ENCODE measurements at places on chromosomes 7 and 10.

DNA sequence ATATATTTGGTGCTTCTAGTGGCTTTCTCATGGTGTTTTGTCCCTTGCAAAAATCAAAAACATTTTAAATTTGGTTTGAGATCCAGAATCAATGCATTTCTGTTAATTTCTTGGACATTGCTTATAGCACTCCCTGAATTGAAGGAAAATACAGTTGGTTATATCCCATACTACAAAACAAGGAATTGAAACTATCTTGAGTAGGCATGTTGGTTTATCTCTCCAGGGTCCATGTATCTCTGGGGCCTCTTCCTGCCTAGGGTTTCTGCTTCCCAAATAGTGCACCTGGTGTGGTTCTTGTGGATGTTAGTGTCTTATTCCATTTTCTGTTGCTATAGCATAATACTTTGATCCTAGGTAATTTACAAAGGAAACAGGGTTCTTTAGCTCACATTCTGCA, 212.4 kb downstream of the CAMK1D start:
- DNase-seq, result no peak

GRCh38 chr10:25865267-25865666, 68.8 kb upstream of the MYO3A start:
- no peak for DNase-seq

DNA sequence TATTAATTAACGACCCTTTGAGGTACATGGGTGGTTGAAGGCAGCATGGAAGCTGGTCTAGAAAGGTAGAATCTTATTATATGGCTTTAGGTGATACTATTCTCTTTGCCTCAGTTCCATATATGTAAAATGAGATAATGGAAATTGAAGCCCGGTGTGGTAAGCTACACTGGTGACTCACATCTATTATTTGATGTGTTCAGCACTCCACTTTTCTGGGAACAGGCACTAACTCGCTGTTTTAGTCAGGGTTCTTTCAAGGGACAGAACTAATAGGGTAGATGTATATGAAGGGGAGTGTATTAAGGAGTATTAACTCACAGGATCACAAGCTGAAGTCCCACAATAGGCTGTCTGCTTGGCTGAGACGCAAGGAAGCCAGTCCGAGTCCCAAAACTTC, 4.4 kb upstream of the TRUB1 start:
- no peak for DNase-seq

DNA sequence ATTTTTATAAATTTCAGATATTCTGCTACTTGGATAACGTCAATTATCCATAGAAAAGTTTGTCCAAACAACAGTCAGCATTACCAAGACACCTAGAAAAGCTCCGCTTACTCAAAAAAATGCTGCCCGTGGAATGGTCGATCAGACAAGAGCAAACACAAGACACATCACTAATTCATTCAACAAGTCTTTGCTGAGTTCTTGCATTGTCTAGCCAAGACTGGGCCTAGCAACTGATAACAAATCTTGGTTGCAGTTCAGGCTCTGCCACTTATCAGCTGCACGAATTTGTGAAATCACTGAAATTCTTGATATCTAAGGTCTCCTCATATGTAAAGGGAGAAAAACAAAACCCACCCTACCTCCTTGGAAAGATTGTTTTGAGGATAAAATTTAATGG, 168.3 kb downstream of the AKR1D1 start:
- no peak for DNase-seq

GRCh38 chr10:124903111-124903510, 38.8 kb upstream of the ZRANB1 start:
- DNase-seq, result no peak

DNA sequence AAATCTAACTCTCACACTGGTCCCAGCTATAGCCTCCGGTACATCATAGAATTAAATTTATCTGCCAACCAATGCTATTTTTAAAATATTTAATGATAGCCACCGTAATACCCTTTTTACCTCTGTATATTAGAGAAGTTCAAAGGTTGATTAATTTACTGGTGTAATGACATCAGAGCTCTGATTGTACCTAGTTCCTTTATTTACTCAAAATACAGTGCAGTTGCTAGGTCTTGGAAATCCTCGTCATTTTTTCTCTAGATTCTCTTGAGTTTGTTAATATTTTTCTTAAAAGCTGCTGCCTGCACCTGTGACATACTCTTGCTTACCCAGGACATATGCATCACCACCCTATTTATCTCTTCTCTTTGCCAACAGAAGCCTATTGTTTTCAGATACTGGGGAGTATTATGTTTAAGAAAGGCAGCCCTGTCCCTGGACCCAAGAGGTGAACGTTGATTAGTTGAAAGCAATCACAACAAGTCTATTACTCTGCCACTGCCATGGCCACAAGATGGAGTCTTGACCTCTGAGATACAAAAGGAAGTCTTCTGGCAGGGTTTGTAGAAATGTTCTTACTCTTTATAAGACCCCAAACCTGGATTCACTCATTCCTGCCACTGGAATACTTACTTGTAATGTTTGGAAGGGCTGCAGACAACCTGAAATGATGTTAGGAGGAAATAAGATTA, 25.6 kb upstream of the TMEM26 start:
- DNase-seq, result no peak

DNA sequence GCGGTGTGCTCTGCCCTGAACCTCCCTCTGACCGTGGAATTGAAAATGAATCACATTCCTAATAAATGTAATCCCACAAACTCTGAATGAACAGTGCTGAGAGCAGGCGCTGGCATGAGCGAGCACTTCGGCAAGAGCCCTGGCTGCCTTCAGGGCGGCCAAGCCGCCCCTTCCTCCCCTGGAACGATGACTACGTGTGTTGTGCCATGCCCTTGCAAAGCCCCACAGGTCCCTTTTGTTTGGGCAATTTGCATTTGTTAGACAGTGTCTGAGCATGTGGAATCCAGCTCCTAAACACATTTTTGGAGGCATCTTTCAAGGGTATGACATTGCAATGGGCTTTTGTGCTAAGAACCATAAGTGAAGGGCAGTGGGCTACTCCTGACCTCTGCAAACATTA, 95.6 kb upstream of the MKI67 start:
- no peak for DNase-seq

- DNase-seq, result no peak
Measured at GRCh38 chr10:5828725-5829124, 15.5 kb upstream of the GDI2 start.

DNA sequence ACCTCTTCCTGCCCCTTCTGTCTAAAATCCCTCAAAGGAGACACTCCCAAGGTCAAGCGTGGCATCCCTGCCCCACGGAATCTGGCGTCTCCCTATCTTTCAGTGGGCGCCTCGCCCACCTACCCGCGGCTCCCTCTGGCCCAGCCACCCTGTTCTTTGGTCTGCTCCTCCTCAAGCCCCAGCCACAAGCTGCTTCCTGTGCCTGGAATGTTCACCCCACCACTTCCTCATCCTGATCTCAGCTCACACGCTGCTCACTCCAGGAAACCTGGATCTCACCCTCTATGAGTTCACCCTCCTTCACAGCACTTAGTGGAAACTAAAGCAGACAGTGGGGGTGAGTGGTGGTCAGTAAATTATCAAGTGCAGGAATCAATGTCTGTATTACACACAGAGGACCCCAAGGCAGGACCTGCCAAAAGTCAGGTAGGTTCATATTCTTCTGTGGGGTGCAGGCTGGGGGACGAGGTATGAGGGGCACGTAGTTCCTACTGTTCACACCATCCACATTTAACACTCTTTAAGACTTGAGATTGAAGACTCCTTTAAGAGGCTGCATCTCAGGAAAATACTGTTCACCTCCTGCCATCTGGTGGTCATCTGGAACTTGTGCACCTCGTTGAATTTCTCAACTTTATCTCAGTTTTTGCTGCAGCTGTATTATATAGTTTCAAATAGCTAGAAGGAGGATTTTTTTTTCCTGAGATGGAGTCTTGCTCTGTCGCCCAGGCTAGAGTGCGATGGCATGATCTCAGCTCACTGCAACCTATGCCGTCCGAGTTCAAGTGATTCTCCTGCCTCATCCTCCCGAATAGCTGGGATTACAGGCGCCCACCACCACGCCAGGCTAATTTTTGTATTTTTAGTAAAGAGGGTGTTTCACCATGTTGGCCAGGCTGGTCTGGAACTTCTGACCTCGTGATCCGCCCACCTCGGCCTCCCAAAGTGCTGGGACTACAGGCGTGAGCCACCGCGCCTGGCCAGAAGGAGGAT, 166.6 kb downstream of the ARHGAP21 start:
- DNase-seq, result no peak

DNA sequence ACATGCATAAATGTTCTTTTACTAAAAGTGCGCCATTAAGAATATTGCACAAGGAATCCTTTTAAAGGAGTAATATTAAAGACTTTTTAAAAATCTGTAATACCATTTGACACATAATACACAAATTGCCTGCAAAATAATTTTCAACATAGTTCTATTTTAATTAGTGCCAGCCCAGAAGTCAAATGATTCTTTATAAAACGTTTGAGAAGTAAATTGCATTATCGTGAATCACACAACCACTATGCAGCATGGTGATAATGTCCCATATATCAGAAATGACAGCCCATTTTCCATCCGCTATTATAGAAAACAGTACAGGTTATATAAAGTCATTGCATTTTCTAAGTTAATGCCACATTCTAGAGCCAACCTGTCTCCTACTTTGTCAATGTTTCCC, 324.0 kb downstream of the IPMK start:
- DNase-seq, result no peak

DNA sequence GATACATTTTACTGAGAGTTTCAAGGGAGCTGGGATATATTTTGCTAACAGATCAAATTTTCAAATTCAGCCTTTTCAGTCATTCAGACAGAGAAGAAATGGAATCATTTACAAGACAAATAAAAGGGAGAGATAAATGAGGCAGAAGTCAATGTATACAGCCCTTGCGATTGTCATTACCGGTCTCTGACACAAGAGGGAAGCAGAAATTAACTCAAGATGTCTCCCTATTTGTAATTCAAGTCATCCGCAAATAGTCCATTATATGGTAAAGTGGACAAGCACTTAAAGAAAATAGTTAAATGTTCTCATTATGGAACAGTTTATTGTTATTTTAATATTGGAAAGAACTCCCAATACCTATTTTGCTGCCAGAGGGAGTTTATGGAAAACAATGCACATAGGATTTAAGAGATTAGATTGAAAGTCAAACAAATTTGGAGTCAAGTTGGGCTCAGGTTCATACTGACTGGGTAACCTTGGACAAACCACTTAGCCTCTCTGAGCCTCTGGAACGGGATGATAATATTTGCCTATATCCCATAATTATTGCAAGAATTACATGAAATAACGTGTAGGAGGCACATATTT, 89.3 kb upstream of the PRKCQ start:
- no peak for DNase-seq

DNA sequence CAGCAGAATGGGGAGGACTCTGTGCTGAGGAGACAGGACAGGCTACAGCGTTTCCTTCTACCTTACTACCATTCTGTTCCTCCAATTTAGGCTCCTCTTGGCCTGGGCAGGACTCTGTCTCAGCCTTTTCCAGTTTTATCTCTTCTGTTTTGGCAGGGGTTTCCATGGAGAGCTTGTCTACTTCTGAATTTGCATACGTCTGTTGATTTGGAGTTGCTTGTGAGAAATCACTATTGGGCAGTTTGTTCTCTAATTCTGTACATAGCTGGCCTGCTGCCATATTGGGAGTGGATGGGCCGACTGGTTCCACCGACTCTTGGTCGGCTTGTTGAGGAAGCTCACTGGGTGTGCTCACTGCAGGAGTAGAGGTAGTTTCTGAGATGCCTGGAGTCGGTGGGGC, 136.8 kb downstream of the GALNT11 start:
- DNase-seq, result no peak

- no peak for DNase-seq
Measured at GRCh38 chr7:75892634-75893272, 13.9 kb downstream of the RHBDD2 start.

GRCh38 chr10:133262696-133263095, 14.0 kb downstream of the ADAM8 start:
- DNase-seq, result no peak

DNA sequence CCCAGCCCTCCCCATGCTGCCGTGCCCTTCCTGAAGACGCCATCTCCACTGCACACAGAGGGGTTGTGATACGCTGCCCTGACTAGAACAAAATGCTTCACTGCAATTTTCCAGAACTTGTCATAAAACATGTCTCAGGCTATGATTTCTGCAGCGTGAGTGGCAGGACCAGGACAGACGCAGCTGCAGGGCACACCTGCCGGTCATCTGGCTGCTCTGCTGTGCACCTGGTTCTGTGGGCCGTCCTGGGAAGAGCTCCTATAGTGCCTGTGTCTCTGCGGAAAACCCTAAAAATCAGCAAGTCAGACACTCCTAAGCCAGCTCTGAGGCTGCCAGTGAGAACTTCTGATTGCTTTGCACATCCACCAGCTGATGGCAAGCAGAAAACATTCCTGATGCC, 39.7 kb upstream of the DIP2C start:
- DNase-seq, result no peak

DNA sequence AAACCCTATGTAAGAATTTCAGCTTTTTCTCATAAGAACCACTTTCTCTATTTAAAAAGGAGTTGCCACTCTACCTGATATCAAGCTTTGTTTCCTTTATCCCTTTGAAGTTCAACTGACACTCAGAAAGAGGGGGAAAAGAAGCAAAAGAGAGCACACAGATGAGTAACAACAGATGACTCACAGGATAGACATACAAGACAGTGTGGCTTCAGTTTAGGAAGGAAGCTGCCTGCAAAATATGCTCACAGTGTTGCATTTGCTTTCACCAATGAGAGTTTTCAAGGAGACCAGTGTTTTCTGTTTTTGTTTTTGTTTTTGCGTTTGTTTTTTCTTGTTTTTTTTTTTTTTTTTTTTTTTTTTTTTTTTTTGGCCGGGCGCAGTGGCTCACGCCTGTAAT, 1181.6 kb downstream of the DNAJB9 start:
- no peak for DNase-seq

GRCh38 chr10:63515002-63515763, 6.0 kb upstream of the REEP3 start:
- no peak for DNase-seq

GRCh38 chr7:95996886-95997285, 224.5 kb downstream of the DYNC1I1 start:
- DNase-seq, result no peak

DNA sequence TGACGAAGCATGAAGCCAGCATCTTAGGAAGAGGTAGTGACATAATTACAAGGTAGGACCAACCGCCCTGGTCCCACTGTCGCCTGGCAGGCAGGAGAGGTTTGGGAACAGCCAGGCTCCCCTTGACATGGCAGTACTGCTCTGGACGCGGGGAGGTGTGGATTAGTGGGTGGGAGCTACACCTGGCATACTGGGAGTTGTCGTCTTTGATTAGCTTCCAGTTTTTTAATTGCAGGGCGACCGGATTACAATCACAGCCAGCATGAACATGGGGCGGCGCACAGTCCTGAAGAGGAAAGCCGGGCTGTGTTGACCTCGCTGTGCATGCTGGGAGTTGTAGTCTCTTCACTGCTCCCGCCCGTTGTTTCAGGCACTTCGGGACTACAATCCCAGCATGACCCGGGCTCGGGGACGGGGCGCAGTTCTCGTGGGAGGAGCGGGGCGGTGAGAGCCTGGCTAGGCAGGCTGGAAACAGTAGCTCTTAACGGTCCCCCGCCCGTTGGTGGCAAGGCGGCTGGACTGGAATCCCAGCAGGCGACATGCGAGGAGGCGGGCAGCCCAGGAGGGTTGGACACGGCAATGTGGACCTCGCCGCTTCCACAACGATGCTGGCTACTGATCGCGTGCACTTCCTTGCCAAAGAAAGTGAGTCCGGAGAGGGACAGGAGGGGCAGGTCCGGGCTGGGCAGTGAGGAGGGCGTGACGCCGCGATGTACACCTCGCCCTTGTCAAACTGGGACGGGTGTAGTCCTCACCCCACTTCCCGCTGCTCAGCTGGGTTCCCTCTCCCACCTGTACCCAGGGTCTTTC, 98.0 kb upstream of the ZNF722 start:
- no peak for DNase-seq

GRCh38 chr10:28577506-28577905, 44.6 kb downstream of the WAC start:
- DNase-seq, result no peak
